PC-9 (cell line): ENCODE measurements at places on chromosomes 13 and 19.

GRCh38 chr13:24684600-24684998 lies 4.4 kb downstream of the ATP12A start:
- no peak for DNase-seq

DNA sequence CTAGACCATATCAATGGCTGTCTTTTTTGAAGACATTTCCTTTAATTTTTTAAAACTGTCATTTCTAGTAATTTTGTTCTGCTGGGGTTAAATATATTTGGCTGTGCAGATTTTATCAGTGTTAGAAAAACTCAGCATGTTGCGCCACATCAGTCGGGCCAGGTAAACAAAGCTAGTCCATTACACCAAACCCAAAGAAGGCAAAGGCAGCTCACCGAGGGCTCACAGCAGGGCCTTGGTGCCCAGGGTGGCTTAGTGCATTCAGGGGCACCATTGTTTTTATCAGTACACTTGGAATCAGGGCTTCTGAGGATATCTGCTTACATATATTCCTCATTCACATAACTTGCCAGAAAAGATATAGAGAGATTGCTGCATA lies 22.2 kb downstream of the SPATA13 start:
- no peak for DNase-seq

GRCh38 chr13:111304041-111304544 lies 16.3 kb upstream of the TEX29 start:
- DNase-seq, result no peak

GRCh38 chr13:20847296-20847695 lies 55.2 kb downstream of the XPO4 start:
- no peak for DNase-seq

DNA sequence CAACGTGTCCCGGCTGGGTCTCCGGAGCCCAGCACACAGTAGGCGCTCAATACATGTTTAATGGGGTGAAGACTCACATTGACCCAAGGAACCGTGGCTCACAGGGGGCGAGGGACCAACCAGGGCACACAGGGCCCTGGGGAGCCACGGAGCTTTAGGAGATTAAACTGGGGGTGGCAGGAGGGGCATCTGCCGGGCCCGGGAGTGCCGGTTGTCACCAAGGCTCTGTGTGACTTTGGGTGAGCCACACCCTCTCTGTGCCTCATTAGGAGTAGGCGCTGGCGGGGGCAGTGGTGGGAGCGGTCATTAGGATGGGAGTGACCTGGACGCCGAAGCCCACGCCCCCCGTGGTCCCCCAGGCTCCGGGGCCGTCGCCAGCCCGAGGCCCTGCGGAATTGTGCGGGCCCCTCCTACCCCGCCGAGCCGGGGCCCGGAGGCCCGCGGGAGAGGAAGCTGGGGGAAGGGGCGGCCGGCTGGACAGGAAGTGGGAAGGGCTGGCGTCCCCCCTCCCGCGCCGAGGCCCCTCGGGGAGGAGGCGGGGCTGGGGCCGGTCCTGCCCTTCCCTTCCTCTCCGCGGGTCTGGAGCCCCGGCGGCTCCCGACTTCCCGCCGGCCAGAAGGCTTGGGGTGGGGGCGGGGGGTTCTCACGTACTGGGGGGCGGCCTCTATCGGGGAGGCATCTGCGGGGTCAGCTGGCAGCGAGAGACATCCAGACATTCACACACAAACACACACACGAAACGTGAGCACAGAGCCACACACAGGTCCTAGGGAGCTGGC lies 1.8 kb upstream of the SSBP4 start:
- DNase-seq, result peak; percentile 59

GRCh38 chr13:71625694-71626093 lies 241.3 kb downstream of the DACH1 start:
- DNase-seq, result no peak

- peak; percentile 44 for DNase-seq
Observed at GRCh38 chr19:47152632-47153031, 22.0 kb downstream of the SAE1 start.

DNA sequence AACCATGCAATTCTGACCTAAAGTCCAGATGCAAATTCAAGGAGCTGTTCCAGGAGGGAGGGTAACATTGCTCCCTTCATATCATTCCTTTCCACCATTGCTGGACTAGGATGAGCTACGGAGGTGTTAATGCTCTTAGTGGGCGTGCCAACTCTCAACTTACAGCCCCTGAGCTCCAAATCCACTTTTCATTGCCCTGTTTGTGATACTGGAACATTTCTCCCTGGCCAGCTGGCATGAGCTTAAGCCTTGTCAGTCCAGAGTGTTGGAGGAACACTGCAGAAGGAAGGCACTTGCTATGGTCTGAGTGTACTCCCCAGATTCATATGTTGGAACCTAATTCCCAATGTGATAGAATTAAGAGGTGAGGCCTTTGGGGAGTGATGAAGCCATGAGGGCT lies 70.4 kb upstream of the FARP1 start:
- no peak for DNase-seq

DNA sequence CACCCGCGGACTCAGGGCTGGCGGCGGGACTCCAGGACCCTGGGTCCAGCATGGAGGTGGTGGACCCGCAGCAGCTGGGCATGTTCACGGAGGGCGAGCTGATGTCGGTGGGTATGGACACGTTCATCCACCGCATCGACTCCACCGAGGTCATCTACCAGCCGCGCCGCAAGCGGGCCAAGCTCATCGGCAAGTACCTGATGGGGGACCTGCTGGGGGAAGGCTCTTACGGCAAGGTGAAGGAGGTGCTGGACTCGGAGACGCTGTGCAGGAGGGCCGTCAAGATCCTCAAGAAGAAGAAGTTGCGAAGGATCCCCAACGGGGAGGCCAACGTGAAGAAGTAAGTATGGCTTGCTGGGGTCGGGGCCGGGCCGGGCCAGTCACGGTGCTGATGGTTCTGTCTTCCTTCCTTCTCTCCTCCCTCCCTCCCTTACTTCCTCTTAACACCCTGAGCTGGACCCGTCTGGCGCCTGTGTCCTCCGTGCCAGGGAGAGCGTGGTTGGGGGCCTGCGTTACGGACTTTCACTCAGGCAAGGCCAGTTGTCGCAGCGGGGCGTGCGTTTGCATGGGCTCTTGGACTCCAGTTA lies 1.4 kb downstream of the STK11 start:
- no peak for DNase-seq

GRCh38 chr19:42450314-42450934 lies 7.7 kb upstream of the CXCL17 start:
- DNase-seq, result peak; percentile 78

- DNase-seq, result no peak
Observed at GRCh38 chr19:44954278-44954648, 917 bp upstream of the CLPTM1 start.

DNA sequence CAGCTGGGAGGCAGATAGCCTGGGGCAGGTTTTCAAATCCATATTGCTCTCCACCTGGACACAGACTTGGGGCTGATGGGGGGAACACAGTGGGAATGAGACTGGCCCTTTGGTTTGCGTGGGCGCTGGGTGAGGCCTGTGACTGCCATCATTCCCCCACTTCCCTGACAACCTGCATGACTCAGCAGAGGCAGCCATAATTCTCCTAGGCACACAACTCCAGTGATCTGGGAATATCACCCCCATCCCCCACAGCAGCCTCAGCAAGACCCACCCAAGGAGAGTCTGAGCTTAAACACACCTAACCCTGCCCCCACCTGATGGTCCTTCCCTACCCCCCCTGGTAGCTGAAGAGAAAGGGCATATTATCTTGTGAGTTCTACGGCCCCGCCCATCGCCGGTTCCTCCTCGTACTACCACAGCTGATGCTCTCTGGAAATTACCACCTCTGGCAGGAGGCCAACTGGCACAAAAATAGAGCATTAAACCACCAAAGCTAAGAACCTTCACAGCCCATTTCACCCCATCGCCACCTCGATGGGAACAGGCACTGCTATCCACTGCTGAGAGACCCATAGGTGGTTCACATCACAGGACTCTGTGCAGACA lies 71.0 kb downstream of the RNF17 start:
- no peak for DNase-seq

- no peak for DNase-seq
Observed at GRCh38 chr19:18119013-18119716, 21.6 kb downstream of the MAST3 start.

- DNase-seq, result no peak
Observed at GRCh38 chr19:17351815-17352435, 14.6 kb downstream of the GTPBP3 start.

DNA sequence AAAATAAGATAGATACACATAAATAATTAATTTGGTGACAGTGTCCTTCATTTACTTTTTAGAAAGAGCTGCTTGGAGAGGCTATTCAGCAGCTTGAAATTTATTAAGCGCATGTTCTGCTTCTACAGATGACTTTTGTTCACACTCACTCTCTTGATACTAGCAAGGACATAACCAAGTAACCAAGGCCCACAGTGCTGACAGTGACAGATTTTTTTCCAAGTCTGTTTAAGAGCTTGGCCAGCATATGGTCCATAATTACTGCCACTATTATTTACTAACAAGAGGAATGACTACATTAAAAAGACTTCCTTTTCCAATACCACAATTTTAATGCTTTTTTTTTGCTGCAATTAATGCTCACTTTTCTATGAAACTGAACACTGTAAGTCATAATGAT lies 673.7 kb upstream of the MIR17HG start:
- no peak for DNase-seq

- no peak for DNase-seq
Observed at GRCh38 chr19:32744555-32745325, 25.2 kb downstream of the TDRD12 start.
